Activated naive CD8-positive, alpha-beta T cell treated with anti-CD3 and anti-CD28 coated beads, Interleukin-2, amount 10 ng/mL, durations not matched to agents 7 days and 5 days (primary cell): ENCODE measurements at places on chromosomes 3 and 15. TPM values are rescaled to one million over a fixed set of nuclear protein-coding genes. Genes with fewer than 3 reads are reported as not detected.

- no peak for DNase-seq
These were observed 6.5 kb upstream of the ARL8B start for GRCh38 chr3:5115506-5116162.

- DNase-seq, result no peak
These were observed 591.5 kb upstream of the CFAP20DC start for GRCh38 chr3:59641169-59641899.

DNA sequence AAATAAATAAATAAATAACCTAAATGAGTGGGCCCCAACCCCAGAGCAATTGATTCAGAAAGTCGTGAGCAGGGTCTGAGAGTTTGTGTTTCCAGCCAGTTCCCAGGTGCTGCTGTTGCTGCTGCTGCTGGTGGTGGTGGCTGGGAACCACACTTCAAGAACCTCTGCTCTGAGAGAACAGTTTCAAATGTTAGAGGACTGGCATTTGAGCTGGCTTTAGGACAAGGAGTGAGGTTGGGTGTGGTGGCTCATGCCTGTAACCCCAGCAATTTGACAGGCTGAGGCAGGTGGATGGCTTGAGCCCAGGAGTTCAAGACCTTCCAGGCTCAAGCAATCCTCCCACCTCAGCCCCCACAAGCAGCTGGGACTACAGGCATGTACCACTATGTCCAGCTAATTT is 123.1 kb upstream of the UBE2E1 start:
- no peak for DNase-seq

DNA sequence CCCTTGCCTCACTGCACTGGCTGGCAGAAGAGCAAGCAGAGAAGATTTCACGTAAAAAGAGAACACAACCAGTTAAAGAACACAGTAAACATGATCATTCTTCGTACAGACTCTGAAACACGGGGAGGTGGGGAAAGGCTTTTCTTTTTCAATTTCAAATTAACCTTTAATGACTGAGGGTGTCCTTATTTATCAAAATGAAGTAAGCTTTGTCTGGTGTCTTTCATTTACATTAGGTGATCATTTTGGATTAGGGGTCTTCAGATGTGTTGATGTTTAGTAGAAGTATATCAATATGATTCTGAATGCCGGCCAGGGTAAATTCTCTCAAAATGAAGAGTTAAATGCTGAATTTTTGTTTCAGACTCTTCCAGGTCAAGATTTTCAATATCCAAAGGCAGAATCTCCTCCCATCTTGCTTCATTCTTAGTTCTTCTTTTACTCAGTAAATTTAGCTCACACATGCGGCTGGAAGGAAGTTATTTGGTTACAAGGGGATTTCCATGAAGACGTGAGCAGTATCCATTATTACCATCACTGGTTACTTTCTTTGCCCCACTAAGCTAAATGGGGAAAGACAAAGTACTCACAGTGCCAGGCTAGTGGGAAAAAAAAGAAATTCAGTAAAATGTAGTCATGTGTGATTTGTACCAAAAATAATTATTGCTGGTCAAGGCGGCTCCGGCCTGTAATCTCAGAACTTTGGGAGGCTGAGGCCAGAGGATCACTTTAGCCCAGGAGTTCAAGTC is 272.2 kb upstream of the NR2F2 start:
- no peak for DNase-seq

Gene PRICKLE2
- not detected for total RNA-seq

- no peak for DNase-seq
These were observed 5.4 kb upstream of the TRIM59 start for GRCh38 chr3:160454995-160455394.

GRCh38 chr3:98826126-98826525 is 63.0 kb downstream of the ST3GAL6 start:
- no peak for DNase-seq

- no peak for DNase-seq
These were observed 115.5 kb downstream of the NFKBIZ start for GRCh38 chr3:101964861-101965260.

DNA sequence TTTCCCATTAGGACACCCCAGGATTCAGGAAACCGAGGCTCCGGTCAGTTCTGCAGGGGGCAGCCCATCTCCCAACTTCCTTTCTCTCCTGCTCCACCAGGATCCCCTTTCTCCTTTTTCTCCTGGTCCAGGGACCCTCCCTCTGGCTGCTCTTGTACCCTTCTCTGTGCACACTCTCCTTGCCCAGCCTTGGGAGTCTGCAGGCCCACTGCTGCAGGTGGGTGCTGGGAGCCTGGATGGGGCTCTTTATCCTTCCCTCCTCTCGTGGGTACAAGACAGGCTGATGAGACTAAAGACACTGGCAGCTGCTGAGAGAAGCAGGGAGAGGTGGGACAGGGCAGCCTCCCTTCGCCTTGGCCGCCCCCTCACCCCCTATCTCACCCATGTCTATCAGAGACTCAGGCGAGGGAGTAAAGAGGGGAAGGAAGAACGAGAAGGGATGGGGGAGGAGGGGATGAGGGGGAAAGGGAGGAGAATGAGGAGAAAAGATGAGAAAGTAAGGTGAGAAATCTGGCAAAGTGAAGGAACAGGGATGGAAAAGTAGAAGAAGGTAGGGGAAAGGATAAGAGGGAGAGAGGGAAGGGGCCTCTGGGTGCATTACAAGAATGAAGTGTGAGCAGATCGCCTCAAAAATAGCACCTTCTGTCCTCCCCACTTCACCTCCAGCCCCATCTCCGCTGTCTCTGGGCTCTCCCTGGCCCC is 45.2 kb downstream of the ITGA11 start:
- DNase-seq, result peak; percentile 15

- no peak for DNase-seq
These were observed 205.5 kb upstream of the CD96 start for GRCh38 chr3:111336511-111336910.

DNA sequence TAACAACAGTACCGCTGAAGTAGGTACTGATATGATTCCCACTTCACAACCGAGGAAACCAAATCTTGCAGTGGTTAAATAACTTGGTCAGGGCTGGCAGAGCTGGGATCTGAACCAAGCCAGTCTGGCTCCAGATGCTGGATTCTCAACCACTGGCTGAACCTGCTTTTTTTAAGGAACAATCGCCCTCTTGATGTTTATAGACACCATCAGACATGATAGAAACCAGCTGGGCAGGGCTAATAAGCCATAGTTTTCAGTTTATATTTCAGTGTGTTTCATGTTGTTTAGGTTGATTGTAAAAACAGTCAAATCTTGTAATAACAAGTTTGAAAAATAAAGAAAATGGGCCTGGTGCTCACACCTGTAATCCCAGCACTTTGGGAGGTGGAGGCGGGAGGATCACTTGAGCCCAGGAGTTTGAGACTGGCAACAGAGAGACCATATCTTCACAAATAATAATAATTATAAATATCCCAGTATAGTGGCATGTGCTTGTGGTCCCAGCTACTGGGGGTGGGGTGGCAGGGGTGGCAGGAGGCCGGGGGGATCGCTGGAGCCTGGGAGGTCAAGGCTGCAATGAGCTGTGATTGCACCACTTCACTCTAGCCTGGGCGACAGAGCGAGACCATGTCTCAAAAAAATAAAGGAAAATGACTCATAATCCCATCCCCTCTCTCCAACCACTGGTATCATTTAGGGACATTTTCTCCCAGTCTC is 36.7 kb downstream of the XYLB start:
- DNase-seq, result no peak

- DNase-seq, result no peak
These were observed 565.1 kb downstream of the ZNF385D start for GRCh38 chr3:21185816-21186314.

Gene INSYN1
- total RNA-seq, result not detected

GRCh38 chr3:1292571-1293071 is 199.8 kb downstream of the CNTN6 start:
- DNase-seq, result no peak

GRCh38 chr3:56796202-56796601 is 5.5 kb downstream of the ARHGEF3 start:
- no peak for DNase-seq

DNA sequence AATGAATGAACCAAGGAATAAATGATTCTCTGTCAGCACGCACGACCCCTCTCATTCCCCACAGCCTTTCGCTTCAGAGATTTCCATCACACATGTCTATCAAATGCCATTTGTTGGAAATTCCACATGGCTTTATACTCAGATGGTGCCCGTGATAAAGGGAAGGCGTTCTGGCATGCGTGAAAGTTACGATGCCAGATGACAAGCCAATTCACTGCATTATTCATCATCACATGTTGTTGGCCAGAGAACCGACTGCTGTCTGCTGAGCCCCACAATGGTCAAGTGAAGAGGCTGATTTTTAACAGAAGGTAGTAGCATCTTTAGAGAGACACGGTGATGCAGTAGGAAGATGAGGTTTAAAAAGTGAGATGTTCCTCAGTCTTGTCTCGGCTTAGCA is 74.1 kb upstream of the FRMD4B start:
- DNase-seq, result no peak

- DNase-seq, result no peak
These were observed 85.4 kb upstream of the TPM1 start for GRCh38 chr15:62957130-62957529.

- no peak for DNase-seq
These were observed 37.1 kb downstream of the QTRT2 start for GRCh38 chr3:114093596-114093995.

GRCh38 chr15:69853544-69853951 is 244.2 kb downstream of the TLE3 start:
- no peak for DNase-seq

Gene MCF2L2
- total RNA-seq, result 8.2 TPM

GRCh38 chr3:132550579-132551305 is 46.3 kb upstream of the ACKR4 start:
- no peak for DNase-seq

Gene CORO2B
- not detected for total RNA-seq

DNA sequence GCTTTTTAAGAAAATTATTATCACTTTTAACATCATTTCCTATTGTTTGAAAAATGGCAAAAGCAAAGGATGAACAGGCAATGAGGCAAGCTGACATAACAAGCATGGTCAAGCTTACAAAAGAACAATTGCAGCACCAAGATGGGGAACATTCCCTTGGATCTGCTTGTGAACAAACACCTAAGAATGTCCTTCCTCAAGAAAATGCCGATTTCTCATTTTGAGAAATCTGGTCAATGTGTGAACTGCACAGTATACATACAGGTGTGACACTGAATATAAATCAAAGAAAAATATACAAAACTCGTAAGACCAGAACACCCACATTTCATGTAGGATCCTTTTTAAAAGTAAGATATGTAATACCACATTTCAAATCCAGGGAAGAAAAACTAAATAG is 58.9 kb downstream of the LRRFIP2 start:
- no peak for DNase-seq

DNA sequence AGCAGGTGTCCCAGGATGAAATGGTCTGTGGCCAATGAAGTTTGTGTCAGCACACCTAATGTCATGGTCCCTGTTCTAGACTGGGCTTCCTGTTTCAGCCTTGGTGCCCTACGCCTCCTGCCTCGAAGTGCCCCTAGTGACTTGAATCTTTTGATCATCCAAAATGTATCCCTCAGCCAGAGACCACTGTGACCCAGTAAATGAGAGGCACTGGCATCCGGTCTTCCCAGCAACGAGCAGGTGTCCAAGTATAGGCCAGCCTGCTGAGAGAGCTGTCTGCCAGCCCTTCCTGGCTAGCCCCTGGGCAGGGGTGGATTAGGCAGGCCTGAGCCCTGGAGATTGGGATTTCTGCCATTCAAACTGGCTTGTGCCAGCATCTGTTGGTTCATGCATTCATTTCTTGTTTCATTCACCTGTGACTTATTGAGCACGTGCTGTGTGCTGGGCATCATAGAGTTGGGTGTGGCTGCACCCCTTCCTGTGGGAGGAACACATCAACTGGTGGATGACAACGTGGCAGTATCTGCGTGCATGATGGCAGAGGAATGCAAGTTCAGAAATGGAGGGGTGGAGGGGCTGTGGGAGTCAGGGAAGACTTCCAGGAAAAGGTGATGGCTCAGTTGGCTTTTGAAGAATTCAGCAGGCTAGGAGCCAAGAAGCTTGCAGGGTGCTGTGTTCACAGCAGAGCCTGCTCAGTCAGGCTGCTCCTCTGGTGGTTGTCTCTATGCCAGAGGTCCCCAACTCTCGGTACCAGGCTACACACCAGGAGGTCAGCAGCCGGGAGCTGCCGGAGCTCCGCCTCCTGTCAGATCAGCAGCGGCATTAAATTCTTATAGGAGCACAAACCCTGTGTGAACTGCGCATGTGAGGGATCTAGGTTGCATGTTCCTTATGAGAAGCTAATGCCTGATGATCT is 21.6 kb downstream of the ESYT3 start:
- DNase-seq, result no peak

DNA sequence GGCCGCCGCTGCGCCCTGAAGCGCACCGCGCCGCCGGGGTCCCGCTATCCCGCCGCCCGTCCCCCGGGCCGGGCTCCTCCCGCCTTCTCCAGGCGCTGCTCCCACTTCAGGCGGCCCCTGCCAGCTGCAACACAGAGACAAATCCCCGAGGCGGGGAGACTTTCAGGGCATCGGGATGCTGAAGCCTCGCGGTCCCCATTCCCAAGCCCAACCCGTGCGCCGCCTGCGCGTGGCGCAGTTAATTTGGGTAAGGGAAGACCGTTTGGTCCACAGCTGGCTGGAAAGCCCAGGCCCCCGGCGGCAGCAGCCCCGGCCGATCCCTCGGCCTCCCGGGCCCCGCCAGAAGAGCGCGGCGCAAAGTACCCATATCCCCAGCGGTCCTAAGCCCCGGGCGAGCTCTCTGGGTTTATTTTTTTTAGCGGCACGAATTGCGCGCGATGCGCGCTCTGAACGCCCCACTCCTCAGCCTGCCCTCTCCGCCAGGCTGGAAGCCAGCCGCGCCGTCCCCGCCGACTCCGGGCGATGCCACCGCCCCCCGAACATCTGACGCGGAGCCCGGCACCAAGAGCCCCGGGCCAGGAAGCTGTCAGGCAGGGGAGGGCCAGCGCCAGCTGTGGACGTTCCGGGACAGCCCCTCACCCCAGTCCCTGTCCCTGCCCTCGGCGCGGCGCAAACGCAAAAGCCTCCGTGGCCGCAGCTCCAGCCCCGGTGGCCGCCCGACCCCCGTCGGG is 517 bp downstream of the FBN1 start:
- peak; percentile 54 for DNase-seq
